ENCODE measurements at places on chromosomes 13 and 19.

DNA sequence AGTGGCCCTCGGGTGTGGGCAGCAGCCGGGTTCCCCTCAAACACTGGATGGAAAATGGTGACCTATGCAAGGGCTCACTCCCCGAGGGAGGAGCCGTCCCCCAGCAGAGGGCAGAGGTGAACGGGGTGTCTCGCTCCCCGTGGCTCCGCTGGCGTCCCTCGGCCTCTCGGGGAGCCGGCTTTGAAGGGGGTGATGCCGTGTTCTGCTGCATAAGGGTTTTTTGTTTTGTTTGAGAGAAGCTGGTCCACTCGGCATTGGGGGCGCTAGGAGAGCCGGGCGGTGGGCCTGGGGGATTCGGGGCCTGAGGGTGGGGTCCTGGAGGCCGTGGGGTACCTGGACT is 4.0 kb downstream of the EFNA2 start:
- DNase-seq = no peak

GRCh38 chr19:18223860-18224524 is 2.2 kb downstream of the PDE4C start:
- DNase-seq = no peak

DNA sequence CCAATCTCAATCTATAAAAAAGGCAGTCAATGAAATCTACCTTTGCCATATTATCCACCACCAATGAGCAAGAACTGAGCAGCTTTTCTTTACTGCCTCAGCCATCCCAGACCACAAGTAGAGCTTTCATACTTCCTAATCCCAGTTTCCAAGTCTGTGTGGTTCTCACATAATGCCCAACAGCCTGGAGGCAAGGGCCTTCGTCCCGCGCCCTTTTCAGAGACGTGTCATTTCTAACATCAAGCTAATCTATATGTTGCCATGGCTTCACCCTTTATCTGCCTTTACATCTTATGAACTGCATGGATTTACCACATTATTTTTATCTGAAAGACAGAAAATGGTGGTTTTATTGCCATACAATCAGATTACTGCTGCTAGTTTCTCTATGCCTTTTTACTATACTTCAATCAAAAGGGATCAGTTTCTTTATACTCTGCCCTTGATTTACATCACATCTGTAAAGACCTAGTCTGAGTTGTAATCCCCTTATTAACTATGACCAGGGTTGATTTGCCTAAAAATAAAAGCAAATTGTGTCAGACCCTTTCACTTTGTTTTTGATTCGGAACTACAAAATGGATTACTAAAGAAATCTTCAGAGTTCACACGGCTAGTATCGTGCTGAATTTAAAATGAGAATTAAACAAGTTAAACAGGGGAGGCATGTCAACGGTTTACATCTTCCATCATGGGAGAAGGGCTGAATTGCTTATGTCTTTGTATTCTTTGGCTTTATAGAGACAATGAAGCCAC is 5.9 kb downstream of the EFNB2 start:
- no peak for DNase-seq

- no peak for DNase-seq
Observed at GRCh38 chr19:35435896-35436295, 12.2 kb upstream of the FFAR2 start.
